ENCODE measurements at places on chromosomes 16 and 17. TPM values are rescaled to one million over a fixed set of nuclear protein-coding genes. Genes with fewer than 3 reads are reported as not detected.

PRSS27 gene
- polyA plus RNA-seq, result 3.1 TPM

VPS4A gene
- polyA plus RNA-seq, result 44.3 TPM

COX6A2 gene
- not detected for polyA plus RNA-seq

GRCh38 chr16:70793851-70794502 is 7.0 kb downstream of the VAC14 start:
- no peak for DNase-seq

- DNase-seq, result no peak
Observed at GRCh38 chr16:31025339-31025738, 8.0 kb upstream of the STX4 start.

GRCh38 chr16:21037736-21038135 is 112.9 kb downstream of the DNAH3 start:
- DNase-seq, result no peak

DNA sequence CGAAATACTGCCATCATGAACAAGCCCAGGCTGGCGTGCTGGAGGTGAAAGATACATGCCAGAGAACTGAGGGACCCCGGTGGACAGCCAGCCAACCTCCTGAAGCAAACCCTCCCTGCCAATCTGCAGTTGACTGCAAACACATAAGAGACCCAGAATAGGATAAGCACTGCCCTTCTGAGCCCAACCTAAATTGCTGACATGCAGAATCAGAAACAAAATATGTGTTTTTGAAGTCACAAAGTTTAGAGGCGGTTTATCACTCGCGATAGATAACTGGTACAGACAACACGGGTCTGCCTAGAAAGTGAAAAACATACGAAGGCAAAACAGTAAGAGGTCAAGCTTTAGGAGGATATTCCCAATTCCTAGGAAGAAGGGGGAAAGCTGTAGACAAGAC is 14.6 kb downstream of the TOX3 start:
- DNase-seq, result no peak

DNA sequence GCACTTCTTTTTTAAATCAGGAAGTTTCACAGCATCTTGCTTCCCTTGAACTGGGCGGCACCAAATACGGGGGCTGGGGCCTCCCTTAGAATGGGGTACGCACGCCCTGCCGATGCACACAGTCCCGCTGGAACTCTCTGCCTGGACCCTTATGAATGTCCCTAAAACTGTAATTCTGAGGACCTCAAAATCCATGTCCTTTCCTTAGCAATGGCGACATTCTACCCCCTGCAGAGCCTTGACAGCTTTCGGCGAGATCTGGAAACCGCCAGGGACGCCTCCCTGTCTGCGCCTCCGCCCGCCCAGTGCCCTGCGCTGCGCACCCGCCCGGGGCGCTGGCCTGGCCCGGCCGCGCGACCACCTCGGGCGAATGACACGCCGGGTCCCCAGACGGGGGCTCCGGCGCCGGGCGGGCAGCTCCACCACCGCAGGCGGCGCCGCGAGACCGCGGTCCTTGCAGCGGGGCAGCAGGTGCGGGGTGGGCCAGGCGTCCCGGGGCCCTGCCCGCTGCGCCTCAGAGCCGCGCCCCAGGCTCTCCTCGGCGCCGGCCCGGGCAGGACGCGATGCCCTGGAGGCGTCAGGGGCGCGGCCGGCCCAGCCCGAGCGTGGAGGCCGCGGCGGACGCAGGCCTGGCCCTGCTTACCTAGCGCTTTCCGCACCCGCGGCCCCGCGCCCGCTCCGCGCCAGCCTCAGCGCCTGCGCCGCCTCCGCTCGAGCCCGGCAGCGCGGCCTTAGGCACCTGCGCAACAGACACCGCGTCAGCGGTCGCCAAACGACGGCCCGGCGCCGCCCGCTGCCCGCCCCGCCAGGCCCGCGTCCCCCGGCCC is 548 bp downstream of the HAGH start:
- peak; percentile 17 for DNase-seq

DNA sequence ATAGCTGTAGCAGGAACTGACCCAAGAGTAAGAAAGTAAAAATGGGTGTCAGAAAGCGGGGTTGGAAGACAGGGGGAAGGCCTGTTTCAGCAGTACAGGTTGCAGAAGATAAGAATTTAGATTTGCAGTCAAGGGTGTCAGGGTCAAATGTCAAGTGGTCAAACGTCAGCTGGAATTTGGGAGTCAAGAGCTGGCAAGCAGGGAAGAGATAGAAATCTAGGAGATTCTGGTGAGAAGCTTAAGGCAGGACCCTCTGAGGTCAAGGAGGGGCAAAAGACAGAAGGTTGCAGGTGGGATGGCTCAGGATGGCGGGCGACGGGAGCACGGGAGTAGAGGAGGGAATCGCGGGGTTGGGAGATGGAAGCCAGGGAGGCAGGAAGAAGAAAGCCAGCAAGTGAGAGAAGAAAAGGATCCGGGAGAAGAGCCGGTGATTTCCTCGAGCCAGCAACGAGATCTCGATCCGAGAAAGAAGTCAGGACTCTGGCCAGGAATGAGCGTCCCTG is 335 bp downstream of the SLC25A35 start:
- DNase-seq, result no peak

DNA sequence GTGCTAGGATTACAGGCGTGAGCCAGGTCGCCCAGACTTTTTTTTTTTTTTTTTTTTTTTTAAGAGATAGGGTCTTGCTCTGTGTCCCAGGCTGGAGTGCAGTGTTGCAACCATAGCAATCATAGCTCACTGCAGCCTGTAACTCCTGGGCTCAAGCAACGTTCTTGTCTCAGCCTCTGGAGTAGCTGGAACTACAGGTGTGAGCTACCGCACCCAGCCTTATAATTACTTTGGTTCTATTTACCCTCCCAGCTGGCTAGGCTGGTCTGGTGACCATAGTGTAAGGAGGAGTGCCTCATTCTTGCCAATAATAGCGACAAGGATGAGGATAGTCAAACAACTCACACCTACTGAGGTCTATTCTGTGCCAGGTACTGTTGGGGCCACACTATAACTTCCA is 39.6 kb upstream of the USP7 start:
- peak; percentile 16 for DNase-seq

DNA sequence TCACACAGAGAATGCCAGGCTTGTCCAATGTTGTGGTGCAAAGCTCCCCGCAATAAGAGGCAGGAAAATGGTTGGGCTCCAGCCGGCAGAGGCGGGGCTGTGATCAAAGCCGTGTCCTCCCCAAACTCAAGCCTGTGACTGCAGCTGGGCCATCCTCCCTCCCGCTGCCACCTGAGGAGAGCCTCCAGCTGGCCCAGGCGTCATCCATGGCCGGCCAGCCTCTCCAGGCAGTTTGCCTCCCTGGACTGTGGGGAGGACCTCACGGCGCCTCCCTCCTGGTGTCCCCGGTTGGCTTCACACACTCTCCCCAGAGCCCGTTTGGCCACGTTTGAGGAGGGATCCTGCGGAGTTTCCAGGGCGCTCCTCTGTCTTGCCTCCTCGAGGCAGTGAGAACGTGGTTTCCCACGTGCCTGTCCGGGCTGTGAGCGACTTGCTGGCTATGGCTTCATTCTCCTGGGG is 134.1 kb downstream of the IRF8 start:
- DNase-seq, result no peak

- peak; percentile 69 for DNase-seq
Observed at GRCh38 chr16:17432901-17433576, 37.7 kb downstream of the XYLT1 start.

GRCh38 chr17:29959658-29960337 is 18.4 kb downstream of the EFCAB5 start:
- DNase-seq, result no peak

- no peak for DNase-seq
Observed at GRCh38 chr17:83122834-83123233, 43.4 kb downstream of the METRNL start.

DNA sequence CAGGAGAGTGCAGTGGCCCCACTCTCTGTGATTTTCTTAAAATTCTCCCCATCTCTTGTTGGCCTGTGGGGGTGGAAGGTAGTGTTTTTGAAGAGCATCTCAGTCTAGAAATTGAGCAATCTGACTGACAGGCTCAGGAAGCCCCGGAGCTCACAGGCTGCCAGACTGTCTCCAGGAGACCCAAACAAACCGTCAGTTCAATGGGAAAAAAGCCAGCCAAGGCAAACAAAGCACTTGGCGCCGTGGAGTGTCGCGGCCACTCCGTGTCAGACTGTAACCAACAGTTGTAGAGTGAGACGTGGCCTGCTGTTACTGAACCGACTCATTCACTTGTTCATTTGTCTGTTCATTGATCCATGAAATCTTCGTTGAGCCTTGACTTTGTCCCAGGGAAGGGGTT is 33.7 kb downstream of the RGS9 start:
- peak; percentile 57 for DNase-seq

- DNase-seq, result no peak
Observed at GRCh38 chr17:35865412-35866340, 3.0 kb downstream of the HEATR9 start.

DNA sequence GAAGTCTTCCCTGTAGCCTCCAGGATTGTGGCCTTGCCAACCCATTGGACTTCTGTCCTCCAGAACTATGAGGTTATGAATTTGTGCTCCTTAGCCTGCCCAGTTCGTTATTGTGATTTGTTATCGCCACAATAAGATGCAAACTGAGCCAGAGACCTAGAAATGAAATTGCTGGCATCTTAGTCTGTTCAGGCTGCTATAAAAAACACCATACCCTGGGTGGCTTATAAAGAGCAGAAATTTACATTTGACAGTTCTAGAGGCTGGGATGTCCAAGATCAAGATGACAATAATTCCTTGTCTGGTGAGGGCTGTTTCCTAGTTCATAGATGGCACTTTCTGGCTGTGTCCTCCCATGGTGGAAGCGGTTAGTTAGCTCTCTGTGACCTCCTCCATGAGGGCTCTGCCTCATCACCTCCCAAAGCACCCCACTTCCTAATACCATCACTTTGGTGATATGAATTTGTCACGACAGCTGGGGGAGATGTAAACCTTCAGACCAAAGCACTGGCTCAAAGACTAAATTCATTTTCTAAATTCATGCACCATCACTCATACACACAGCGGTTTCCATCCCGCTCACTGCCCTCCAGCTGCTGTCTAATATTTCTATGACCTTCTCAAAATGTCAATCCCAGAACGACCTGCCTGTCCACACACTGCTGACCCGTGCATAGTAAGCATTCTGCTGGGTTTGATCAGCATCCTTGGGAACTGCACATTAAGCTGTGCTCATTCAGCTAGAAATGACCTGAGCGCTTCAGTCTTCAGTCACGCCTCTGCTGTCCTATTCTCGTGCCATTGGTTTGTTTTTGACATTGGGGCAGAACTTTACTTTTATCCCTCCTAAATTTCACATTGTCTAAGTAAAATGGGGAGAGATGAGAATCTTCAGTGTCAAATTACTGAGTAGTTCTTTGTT is 36.6 kb downstream of the GINS3 start:
- no peak for DNase-seq

All from right lung (tissue), 10 donors.